Glomerular endothelial cell (primary cell): ENCODE measurements at places on chromosomes 4 and X.

GRCh38 chr4:158302076-158302866 is 92.0 kb downstream of the TMEM144 start:
- DNase-seq: peak; percentile 34

DNA sequence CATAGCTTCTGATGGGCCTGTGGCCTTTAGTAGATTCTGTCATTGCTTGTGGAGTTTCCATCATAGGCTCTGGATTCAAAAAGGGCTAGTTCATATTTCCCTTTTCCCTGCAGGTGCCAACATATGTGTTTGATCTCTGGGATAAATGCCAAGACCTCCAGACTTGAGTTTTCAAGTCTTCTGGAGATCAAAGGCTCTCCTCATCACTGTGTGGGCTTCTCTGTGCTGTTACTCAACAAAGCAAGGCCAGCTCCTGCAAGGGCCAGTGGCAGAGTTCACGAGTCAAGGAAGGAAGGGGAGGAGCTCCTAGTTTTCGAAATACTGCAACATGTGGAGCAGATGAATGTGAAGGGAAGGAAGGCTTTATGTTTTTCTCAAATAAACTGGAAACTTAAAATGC is 62.7 kb upstream of the SCML1 start:
- DNase-seq: no peak

GRCh38 chrX:136097871-136098805 is 49.2 kb upstream of the FHL1 start:
- DNase-seq: no peak

DNA sequence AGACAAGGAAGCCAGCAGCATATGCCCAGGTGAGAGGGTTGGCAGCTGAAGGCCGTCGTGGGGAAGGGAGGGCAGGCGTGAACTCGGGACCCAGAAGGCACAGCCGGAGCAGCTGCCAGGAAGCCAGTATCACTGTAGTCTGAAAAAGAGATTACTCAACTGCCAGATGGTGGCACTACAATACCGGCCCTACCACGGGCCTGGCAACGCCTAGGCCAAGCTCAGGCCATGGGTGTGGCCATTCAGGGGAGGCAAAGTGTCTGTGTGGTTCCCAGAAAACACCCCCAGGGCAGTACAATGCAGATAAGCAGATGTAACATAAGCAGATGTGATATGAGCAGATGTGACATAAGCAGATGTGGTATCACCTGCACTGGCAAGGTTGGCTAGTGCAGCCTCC is 236.0 kb downstream of the AFAP1 start:
- DNase-seq: no peak

DNA sequence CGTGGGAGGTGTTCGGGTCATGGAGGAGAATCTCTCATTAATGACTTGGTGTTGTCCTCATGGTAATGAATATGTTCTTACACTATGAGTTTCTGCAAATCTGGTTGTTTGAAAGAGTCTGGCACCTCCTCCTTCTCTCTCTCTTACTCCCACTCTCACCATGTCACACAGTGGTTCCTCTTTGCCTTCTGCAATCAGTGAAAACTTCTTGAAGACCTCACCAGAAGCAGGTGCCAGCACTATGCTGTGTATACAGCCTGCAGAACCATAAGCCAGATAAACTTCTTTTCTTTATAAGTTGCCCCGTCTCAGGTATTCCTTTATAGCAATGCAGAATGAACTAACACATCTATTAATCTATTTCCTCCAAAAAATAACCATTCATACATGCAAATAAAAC is 275.0 kb downstream of the ANTXR2 start:
- DNase-seq: no peak
